ENCODE measurements at places on chromosomes 1 and 21.

- H3K4me1 ChIP-seq = no peaks in the 10 kb centered on the region
- peak; percentile 59 for DNase-seq
- H3K4me3 ChIP-seq = no peak overlapping the region
- no peaks in the 10 kb centered on the region for H3K36me3 ChIP-seq
- H3K27me3 ChIP-seq = no peaks in the 10 kb centered on the region
Measured at GRCh38 chr1:22420455-22421053, 31.1 kb upstream of the ZBTB40 start.

GRCh38 chr21:31354604-31355443, 10.8 kb upstream of the TIAM1 start:
- DNase-seq = peak; percentile 93
- H3K4me1 ChIP-seq = peaks cover 78% of the 10 kb centered on the region
- H3K4me3 ChIP-seq = no peak overlapping the region
- peak overlapping the region; percentile 99 for H3K27ac ChIP-seq
- H3K27me3 ChIP-seq = no peaks in the 10 kb centered on the region
- no peaks in the 10 kb centered on the region for H3K36me3 ChIP-seq

GRCh38 chr1:31675161-31675560, 28.7 kb downstream of the COL16A1 start:
- H3K27ac ChIP-seq = no peak overlapping the region
- DNase-seq = no peak
- H3K4me1 ChIP-seq = peaks cover 49% of the 10 kb centered on the region
- no peak overlapping the region for H3K4me3 ChIP-seq

GRCh38 chr21:23017989-23018388, 2019.8 kb downstream of the NCAM2 start:
- no peaks in the 10 kb centered on the region for H3K36me3 ChIP-seq
- H3K4me3 ChIP-seq = no peak overlapping the region
- no peak overlapping the region for H3K27ac ChIP-seq
- no peaks in the 10 kb centered on the region for H3K27me3 ChIP-seq

- no peak overlapping the region for H3K27ac ChIP-seq
- no peaks in the 10 kb centered on the region for H3K4me1 ChIP-seq
- DNase-seq = no peak
Measured at GRCh38 chr21:40732253-40733023, 114.5 kb downstream of the DSCAM start.

GRCh38 chr1:22662318-22662717, 9.3 kb downstream of the C1QB start:
- H3K27ac ChIP-seq = no peak overlapping the region
- H3K27me3 ChIP-seq = peaks cover 14% of the 10 kb centered on the region

DNA sequence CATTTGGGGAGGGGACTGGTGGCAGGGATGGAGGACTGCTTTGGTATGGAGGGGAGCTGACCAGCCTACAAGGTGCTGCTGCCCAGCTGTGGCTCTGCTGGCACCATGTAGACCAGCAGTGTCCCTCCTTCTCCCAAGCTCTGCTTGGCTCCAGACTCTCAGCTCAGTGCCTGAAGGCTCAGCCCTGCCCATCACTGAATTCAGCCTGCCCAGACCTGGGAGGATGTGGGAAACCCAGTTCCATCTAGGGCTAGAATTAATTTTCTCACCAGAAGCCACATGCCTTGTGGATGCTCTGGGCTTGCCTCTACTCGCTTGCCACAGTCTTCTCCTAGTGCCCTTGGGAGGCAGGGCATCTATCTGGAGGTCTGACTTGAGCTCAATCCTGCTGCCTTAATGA, 195.0 kb upstream of the EDN2 start:
- no peak overlapping the region for H3K27ac ChIP-seq
- DNase-seq = no peak
- peaks cover 17% of the 10 kb centered on the region for H3K4me1 ChIP-seq
- no peak overlapping the region for H3K4me3 ChIP-seq
- H3K36me3 ChIP-seq = no peaks in the 10 kb centered on the region
- H3K27me3 ChIP-seq = no peaks in the 10 kb centered on the region

GRCh38 chr21:44869781-44870747, 3.4 kb downstream of the PTTG1IP start:
- H3K27ac ChIP-seq = peak overlapping the region; percentile 81
- peaks cover 16% of the 10 kb centered on the region for H3K36me3 ChIP-seq
- peaks cover 60% of the 10 kb centered on the region for H3K4me1 ChIP-seq
- peak overlapping the region; percentile 75 for H3K4me3 ChIP-seq
- no peaks in the 10 kb centered on the region for H3K27me3 ChIP-seq

DNA sequence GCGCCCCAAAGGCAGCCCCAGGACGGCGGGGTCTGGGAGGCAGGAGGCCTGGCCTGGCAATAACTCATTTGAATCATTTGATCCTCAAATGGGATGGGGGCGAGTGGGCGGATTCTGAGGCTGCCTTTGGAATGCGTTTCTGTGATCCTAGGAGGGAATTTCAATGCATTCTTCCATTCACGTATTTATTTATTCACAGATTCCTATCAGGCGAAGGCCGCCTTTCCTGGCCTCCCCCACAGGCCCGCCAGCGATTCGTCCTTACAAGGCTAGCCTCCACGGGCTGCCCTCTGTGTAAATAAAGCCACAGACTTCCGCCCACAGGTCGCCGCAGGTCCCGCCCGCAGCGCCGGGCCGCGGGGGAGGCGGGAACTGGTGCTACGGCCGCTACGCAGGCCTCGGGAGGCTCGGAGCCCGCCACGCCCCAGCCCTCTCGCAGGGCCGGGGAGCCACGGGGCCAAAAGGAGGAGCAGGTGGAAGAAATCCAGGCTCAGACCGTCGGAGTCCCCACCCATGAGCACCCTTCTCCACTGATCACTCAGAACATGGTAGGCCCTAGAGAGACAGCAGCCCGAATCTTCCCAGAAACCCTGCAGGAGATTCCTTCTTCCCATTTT, 31.3 kb upstream of the JUN start:
- no peaks in the 10 kb centered on the region for H3K36me3 ChIP-seq
- H3K27me3 ChIP-seq = no peaks in the 10 kb centered on the region
- H3K4me1 ChIP-seq = peaks cover 67% of the 10 kb centered on the region
- H3K4me3 ChIP-seq = peak overlapping the region; percentile 83

- H3K4me1 ChIP-seq = peaks cover 3% of the 10 kb centered on the region
- peaks cover 56% of the 10 kb centered on the region for H3K36me3 ChIP-seq
- H3K4me3 ChIP-seq = no peak overlapping the region
- H3K27me3 ChIP-seq = no peaks in the 10 kb centered on the region
Measured at GRCh38 chr1:116544588-116545358, 26.1 kb downstream of the CD58 start.

DNA sequence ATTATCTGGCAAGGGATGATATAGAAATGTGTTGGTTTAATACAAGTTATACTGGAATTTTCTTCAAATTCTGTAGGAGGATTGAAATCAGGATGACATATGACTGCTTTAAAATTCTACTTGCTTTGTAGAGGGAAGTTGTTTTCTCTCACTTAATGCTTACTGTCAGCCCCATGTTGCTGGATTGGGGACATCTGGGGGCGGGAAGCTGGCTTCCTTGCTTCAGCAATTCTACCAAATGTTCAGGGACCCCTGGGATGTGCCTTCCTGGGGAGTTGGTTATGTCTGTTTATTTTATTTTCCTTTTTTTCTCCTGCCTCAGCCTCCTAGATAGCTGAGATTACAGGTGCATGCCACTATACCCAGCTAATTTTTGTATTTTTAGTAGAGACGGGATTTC, 63.5 kb downstream of the CNIH3 start:
- H3K27me3 ChIP-seq = no peaks in the 10 kb centered on the region
- DNase-seq = no peak
- no peaks in the 10 kb centered on the region for H3K36me3 ChIP-seq
- no peak overlapping the region for H3K27ac ChIP-seq
- no peak overlapping the region for H3K4me3 ChIP-seq

DNA sequence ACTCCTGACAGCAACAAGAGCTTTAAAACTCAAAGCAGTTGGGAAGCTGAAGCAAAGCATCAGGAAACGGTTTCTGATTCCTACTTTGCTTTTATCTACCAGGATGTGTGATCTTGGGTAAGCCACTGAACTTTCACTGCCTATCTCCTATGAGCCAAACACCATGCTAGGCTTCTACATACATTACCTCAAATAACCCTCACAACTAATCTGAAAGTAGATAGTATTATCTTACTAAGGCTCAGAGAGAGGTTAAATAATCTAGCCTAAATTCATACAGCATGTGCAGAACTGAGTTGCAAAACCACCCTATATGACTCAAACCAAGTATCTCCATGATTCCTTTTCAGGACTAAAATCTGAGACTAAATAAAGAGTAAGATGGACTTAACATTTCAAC, 83.8 kb downstream of the EVI5 start:
- peaks cover 13% of the 10 kb centered on the region for H3K36me3 ChIP-seq
- no peak for DNase-seq
- no peaks in the 10 kb centered on the region for H3K4me1 ChIP-seq
- H3K27ac ChIP-seq = no peak overlapping the region
- no peaks in the 10 kb centered on the region for H3K27me3 ChIP-seq

GRCh38 chr1:227043755-227044154, 103.7 kb downstream of the COQ8A start:
- no peaks in the 10 kb centered on the region for H3K27me3 ChIP-seq
- peaks cover 5% of the 10 kb centered on the region for H3K36me3 ChIP-seq
- H3K4me1 ChIP-seq = no peaks in the 10 kb centered on the region
- no peak for DNase-seq
